Stimulated activated CD4-positive, alpha-beta T cell treated with anti-CD3 and anti-CD28 coated beads, Interleukin-12 subunit alpha, Interleukin-12 subunit beta, amount 100 ng/mL, for 24 hours (primary cell): ENCODE measurements at places on chromosomes 11 and 22.

DNA sequence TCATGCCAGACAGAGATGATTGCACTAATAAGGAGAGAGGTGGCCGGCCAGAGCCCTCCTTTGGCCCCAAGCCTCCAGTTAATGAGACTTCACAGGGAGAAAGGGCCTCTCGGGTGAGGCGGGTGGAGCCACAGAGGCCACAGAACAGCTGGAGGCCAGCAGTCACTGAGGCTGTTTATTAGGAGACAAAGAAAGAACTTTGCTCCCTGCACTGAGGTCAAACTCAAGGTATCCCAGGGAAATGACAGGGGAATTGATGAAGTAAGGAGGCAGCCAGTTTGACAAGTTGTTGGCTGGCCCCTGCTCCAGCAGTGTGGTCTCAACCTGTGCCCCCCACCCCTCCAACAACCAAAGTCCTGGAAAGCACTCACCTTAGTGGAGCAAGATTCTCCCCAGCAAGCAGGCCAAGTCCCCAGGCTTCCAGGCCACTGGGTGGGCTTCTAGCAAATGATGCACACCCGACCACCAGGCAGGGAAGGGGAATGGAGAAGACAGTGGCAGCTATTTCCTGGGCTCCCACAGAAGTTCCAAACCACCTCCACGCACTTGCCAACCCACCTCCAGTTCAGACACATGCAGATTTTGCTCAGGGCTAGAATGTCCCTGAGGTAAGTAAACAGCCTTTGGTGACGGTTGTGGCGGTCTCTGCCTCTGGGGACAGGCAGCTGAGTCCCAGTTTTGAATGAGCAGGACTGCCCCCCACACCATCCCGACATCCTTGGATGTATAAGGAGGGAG is 53.2 kb downstream of the RPUSD4 start:
- DNase-seq: no peak

GRCh38 chr11:128516886-128517285 is 70.5 kb downstream of the ETS1 start:
- no peak for DNase-seq

- DNase-seq: no peak
Observed at GRCh38 chr11:18703001-18703763, 4.6 kb downstream of the TMEM86A start.

- no peak for DNase-seq
Observed at GRCh38 chr11:108960501-108960900, 295.6 kb downstream of the DDX10 start.

DNA sequence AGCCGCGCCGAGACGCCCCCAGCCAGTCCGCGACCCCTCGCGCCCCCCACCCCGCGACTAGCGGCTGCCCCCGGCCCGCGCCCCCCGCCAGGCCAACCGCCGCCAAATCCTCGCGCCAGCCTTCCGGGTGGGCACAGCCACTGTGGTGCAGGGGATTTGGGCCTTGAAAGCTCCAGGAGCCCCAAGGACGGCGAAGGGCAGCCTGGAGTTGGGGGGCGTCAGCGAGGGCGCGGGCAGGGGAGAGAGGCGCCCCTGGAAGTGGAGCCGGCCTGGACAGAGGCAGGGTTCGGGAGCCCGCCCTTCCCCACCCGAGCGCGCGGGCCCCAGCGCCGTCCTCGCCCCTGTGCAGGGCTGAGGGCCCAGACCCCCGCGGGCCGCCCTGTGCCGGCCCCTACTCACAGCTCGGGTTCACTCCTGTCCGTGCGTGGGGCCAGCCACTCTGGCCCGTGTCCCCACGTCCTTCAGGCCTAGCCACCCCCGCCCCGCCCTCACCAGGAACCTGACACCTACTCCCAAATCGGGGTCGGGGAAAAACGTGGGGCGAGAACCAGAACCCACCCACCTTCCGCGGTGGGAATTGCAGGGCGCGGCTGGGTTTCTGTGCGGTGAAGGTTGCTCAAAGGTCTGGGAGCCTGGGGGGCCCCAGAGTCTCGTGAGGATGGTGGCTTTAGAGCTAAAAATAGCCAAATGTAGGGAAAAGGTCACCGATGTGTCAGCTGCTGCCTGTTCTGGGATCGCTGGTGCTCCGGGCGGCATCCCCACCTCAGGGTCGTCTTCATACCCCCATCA is at the start of gene CPT1B:
CPT1B (minus strand) TSS at position 441 of the 789 bp plus-strand sequence. CDS start 512 bp downstream, outside the sequence.
- DNase-seq: no peak

DNA sequence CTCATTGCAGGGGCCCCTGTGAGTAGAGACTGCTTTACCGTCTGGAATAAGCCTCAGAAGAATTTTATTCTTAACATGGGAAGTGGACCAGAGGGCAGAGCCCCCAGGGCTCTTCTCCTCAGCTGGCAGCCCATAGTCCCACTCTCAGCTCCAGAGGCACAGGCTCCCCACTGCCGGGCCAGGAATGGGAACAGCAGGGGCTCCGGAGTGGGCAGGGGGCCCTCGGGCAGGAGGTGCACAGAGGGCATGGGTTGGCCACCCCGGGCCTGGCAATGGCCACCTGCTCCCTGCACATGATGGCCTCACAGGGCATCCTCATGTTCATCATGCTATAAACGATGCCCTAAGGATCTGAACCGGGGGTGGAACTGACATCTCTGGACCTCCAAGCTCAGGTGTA is 1469.7 kb downstream of the BRD1 start:
- DNase-seq: no peak

- DNase-seq: no peak
Observed at GRCh38 chr22:23054531-23055257, 15.6 kb upstream of the GNAZ start.
